ENCODE measurements at places on chromosomes 4 and X.

DNA sequence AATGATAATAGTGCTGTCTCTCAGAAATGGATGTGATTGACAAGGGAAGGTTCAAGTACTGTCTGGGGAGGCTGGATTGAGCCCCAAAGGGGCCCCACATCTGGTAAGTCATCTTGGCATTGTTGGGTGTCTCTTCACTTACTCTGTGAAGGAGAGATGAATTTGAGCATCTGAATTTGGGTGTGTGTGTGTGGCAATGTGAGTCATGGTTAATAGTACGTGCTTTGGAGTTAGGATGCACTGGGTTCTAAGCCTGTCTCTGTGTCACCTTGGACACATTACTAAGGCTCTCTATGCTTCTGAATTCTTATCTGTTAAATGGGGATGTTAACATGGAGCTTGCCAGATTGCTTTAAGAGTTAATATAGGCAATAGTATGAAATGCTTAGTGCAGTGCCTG lies 80.4 kb downstream of the FRAS1 start:
- no peak for DNase-seq

DNA sequence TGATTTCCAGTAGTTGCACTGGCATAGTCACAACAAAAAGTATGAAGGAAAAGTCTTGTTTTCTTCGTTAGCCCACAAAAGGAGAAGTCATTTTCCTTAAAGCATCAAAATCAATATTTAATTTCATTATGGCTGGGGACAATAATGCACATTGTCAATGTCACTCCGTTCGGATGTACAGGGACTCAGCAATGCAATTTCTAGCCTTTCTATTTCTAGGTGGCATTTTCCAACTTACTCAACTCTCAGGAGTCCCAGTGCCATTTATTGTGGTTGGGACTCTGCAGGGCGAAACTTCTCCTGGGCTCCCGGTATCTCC lies 99.6 kb downstream of the CEP135 start:
- DNase-seq, result no peak

GRCh38 chr4:96375367-96375766 lies 535.5 kb downstream of the PDHA2 start:
- DNase-seq, result no peak

GRCh38 chrX:66717926-66718325 lies 79.0 kb upstream of the EDA2R start:
- DNase-seq, result no peak

GRCh38 chr4:139509727-139510410 lies 46.1 kb downstream of the SETD7 start:
- DNase-seq, result no peak

DNA sequence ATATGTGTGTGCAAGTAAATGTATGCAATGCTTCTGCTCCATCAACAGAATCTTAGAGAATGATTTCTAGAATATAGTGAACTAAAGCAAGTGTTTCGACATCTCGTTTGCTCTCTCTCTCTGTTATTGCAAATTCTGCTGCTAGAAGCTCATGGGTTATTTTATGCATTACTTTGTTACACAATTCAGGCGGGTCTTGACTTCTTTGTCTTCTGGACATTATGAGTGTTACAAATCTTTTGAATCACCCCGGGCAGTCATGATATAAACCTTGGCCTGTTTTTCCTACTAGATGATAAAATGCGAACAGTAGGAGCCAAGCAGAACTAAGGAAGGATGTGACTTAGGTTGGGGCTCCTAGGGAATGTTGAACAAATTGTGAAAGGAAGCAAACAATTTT lies 166.4 kb upstream of the SFRP2 start:
- DNase-seq, result no peak

DNA sequence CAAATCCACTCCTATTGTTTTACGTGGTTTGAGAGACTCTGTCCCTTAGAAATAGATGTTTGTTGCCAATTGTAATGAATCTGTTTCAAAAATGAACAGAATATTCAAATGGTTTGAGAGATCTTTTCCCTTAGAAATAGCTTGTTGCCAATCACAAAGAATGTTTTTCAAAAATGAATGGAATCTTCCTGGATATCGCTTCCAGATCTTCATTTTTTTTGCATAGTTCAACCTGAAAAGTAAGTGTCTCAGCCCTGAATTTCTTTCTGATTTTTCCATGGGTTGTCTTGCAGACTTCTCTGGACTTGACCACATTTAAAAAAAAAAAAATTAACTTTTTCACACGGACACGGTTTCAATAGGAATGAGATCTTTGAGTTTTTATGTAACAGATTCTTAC lies 22.7 kb downstream of the SHOX start:
- no peak for DNase-seq

GRCh38 chrX:154840856-154841255 lies 6.4 kb upstream of the SMIM9 start:
- no peak for DNase-seq

GRCh38 chr4:113825272-113825671 lies 63.7 kb upstream of the CAMK2D start:
- no peak for DNase-seq

DNA sequence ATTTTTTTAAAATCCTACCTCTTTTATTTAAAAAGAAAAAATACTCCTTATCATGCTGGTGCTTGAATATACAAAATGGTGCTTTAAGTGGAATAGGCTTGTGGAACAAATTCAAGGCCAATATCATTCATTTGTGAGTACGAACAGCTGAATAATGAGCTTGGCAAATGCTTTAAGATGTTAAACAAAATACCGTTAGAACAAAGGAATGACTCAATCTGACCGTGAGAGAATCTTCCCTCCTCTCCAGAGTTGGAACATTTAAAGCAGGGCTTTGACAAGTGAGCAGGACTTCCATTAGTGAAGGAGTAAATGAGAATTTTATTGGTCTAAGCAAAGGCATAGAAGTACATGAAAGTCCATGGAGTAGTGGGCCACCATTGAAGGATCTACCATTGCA lies 74.5 kb downstream of the DCLK2 start:
- DNase-seq, result no peak

DNA sequence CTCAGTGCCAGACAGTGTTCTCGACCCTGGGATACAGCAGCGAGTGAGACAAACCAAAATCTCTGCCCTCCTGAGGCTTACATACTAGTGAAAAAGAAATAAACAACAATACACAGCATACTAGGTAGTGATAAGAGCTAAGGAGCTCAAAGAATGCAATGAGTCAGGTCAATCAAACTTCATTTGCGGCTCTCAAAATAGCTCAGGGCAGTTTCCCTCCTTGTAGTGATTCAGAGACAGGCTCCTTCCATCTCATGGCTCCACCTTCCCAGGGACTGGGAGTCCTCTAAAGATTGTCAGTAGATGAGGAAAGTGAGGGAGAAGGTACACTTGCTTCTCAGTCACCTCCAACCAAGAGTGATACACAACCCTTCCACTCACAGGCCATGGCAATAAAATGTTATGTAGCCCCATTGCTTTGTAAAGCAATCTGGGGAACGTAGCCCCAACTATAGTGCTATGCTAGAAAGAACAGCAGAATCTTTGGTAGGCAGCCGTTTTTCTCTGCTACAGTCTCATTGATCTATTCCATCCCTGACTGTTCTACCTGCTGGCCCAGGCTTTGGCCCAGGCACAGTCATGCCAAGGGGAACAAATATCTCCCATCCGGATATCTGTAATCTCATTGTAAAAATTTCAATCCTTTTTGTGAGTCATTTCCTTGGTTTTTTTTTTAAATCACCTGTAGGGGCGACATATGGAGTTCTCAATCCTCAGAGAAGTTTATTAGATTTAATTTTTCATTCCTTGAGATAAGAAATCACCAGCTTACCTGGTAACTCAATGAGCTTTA lies 183.1 kb upstream of the S100G start:
- DNase-seq, result no peak

- no peak for DNase-seq
These were observed 633.5 kb upstream of the FAT1 start for GRCh38 chr4:187357045-187357643.

GRCh38 chr4:79759793-79760192 lies 313.2 kb downstream of the ANTXR2 start:
- no peak for DNase-seq

DNA sequence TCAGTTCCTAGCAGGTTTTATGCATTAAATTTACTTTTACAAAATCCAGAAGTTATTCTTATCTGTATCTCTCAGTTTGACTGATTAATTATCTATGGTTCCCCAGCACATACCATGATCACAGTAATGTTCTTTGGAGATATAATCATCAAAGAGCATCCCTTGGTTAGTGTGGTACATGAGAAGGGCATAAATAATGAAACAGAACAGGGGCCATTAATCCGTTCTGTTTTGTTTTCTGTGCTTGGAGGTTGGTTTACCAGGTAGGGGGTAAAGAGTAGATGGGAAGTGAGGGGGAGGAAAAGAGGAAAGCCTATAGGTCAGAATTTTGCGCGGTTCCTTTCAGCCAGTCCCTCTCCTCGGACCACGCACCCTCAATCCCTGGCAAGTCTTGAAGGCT lies 718.7 kb upstream of the TENM3 start:
- no peak for DNase-seq

DNA sequence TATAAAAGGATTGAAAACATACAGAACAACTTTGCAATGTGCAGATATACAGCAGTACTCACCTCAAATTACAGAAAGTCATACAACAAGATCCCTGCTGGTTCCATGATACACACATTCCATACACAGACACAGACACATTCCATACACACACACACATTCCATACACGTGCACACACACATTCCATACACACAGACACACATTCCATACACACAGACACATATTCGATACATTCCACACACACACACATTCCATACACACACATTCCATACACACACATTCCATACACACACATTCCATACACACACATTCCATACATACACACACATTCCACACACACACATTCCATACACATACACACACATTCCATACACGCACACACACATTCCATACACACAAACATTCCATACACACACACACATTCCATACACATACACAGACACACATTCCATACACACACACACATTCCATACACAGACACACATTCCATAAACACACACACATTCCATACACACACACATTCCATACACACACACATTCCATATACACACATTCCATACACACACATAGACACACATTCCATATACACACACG lies 13.7 kb downstream of the LINC00632 start:
- DNase-seq, result no peak

DNA sequence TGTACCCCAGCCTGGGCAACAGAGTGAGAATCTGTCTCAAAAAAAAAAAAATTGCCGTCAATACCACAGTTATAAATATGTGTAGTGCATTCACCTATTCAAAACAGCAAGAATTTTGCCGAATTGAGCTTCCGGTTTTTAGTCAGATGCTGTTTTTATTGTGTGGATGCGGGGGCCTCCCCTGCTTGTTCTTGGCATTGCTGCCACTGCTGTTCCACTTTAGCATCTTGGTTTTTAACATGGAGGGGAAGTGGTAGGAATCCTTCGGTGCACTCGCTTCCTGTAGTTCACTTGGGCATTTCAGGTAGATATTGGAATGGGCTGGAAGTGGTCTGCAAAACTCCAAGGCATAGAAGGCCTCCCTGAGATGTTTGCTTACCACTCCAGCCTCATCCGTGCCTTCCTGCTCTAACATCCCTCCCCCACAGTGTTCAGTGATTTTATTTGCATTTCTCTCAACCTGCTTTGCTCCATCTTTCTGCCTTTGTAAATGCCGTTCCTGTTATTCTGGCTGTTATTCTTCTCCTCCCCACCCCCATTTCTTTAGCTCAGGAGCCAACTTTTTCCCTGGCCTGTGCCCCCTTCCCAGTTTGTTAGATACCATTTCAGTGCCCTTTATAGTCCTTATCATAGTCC lies 25.5 kb downstream of the MOB1B start:
- no peak for DNase-seq

GRCh38 chrX:103730147-103730795 lies 19.6 kb downstream of the TMEM31 start:
- DNase-seq, result no peak

DNA sequence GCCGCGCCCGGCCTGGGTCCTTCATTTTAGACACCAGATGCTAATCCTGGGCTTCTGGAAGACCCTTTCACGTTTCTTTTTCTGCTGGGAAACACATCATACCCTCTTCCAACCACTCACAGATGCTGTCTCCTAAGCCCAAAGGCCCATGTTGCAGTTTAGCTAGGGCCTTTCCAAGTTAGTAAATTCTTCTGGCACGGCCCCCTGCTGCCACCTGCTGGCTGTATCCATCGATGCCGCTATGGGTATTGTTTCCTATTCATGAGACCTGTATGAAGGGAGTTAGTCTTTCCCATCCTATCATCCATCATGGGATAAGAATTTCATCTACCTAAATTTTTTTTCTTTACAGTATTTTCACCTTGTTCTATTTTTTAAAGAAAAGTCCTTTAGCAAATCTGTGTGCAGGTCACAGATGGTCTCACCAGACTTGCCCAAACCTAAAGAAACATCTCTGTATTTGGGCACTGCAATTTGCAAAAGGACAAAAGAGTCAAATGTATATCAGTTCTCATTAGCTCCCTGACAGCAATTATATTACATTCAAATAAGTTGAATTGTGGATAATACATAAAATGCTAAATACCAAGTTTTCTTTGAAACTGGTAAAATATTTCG lies 37.8 kb upstream of the SLC9A7 start:
- no peak for DNase-seq

- no peak for DNase-seq
These were observed 823.0 kb downstream of the FAT4 start for GRCh38 chr4:126137782-126138170.

DNA sequence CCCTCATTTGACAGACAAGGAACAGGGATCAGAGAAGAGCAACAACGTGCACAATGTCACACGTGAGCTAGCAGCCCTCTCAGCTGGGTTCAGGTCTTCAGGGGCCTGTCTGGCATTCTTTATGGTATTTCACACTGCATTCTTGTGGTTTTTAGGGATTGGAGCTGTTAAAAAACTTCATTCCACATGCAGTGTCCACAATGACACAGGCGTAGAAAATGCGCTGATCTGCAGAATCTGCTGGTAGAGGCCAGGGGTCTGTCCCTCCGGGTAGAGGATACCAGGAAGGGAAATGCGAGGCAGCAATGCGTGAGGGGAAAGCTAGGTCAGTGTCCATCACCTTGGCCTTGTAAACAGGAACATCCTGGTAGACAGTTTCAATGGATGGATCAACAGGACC lies 36.6 kb downstream of the MAP7D3 start:
- no peak for DNase-seq

DNA sequence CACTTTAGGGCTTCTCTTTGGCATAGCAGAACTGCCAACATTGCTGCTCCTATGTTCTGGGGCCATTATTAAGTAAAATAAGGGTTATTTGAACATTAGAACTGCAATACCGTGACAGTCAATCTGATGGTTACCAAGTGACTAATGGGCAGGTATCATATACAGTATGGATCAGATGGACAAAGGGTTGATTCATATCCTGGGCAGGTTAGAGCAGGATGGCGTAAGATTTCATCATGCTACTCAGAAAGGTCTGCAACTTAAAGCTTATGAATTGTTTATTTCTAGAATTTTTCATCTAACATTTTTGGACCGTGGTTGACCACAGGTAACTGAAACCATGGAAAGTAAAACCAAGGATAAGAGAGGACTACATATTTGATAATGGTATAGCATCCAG lies 40.9 kb downstream of the BRCC3 start:
- DNase-seq, result no peak

All from type B pancreatic cell (in vitro differentiated cells).